Cortex of kidney (tissue), 1 donor: ENCODE measurements at places on chromosomes 2 and 18.

- no peak for DNase-seq
Measured at GRCh38 chr2:9843229-9844035, at the start of gene TAF1B. Gene TAF1B, plus strand, starts transcription at chr2:9843474. Its CDS starts 68 bp downstream, at chr2:9843542.

GRCh38 chr2:102069311-102069974, 73.1 kb upstream of the IL1R1 start:
- DNase-seq = no peak

GRCh38 chr2:142415461-142415860, 284.6 kb upstream of the LRP1B start:
- DNase-seq = no peak

DNA sequence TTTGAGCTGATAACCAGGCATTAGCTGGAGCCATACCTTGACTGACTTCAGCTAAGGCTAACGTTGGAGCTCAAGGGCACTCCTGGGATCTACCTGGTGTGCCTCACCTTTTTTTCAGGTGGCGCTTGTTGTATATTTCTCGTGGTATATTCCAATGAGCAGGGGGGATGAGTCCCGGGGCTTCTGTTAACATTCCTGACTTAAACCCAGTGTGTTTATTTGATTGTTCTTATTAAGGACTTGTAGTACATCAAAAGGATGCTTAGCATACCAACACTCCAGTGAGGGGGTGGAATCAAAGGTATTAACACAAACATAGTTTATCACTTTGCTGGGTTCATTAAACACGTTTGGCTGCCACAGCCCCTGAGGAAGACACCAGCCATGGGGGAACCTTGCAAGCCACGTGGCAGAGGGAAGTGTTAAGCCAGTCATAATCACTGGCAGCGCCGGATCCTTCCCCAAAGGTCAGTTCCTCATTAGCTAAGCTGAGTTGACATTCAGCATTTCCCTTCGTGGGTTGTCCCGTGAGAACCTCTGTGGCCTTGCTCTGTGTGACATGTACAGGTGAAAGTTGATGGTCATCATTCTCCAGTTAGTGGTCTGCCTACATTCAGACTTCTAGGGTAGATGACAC, 119.5 kb upstream of the MCFD2 start:
- no peak for DNase-seq

DNA sequence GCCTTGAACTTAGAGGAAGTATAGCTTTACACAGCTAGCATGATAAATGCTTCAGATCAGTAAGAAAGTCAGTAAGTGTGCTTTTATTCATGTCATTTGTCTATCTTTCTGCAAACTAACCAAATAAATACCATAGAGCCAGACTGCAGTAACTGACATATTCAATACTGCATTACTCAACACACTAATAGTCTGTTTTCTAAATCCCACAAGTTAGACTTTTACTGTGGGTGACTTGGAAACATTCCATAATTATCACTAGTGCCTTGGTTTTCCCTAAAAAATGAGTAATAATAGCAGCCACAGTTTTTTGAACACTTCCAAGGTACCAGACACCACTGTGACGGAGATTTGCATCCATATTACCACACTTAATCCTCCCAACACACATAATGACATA, 33.0 kb downstream of the ACVR1 start:
- no peak for DNase-seq

DNA sequence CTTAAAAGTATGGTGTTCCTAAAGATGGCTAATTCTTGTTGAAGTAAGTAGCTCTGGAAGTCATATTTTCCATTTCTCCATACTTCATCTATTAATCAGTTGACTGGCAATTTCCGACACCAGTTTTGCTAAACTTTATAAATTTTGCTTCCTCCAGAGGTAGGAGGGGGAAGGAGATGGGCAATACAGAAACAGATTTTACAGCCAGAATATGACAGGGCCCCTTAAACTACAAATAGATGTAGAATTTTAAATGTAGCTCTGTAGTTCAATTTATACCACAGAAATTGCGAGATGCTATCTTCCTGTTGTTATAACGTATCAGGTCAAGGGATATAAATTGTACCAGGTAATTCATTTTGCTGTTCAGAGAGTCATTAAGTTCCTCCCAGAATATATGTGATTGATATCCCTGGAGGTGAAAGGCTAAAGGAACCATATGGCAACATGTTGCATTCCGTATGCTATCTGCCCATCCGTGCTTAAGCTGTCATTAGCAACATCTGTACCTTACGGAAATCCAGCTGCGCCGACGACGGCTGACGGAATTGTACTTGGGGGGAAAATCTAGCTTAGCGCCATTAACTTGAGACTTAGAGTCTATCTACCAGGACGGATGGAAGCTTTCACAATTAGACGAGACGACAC, 8.4 kb upstream of the NR4A2 start:
- DNase-seq = no peak

DNA sequence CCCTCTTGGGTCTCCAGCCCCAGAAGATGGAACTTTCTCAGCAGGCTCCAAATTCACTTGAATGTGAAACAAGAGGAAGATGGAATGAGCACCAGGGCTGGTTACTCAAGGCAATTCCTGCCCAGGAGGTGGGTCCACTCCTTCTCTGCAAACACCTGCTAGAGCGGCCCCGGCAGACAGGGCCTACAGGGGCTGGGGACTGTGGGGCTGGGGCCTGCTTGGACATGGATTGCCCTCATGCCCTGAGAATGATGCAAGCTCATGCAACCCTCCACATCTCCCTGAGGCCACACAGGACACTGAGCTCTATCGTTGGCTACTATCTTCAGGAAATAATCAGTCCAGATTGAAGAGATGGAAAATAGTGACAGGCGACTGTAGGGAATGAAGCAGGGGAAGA, 39.1 kb downstream of the TFCP2L1 start:
- no peak for DNase-seq

DNA sequence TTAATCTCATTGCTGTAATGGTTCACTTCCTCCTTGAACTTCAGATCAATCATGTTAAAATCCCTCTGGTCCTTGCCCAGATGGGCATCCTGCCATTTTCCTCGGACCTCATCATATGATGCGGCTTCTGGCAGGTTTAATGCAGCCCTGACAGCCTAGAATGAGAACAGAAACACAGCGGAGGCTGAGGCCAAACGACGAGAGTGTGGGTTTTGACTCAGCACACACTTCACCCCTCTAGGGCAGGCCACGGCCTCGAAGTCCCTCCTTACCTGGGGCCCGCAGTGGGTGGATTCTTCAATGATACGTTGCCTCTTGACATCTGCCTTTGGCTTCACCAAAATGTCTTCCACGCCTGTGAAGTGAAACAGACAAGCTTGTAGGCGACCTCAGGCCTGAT, 56.8 kb downstream of the POLR1A start:
- DNase-seq = no peak

- DNase-seq = no peak
Measured at GRCh38 chr2:224142397-224143312, 103.6 kb upstream of the SERPINE2 start.

DNA sequence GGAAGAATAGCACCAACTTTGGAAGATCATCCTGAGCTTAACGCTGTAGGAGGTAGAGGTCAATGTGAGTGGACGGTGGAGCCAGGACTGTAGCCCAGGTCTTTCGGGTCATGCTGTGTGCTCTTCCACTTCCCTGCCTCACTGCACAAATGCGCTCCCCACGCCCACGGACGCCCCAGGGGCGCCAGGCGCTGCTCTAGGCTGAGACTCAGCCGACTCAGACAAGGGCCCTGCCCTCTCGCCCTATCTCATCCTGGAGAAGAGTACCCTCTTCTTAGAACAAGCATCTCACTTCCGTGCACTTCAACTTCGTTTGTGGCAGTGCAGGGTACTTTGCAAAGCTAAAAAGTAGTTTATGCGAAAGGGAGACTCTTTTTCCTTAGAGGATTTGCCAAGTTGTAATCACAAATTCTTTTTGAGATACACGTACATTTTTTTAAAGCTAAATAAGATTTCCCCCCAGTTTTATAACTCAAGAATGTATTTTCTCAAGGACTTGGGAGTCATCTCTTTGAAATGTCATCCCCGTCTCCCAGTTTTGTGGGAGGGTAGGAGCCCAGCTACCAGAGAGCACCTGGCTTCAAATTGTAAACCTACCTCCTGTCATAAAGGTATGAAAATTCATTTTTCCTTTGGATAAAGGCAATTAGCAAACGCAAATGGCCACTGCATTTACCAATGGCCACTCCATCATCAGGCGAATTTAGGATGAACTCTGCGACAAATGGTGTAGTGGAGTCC, 1.2 kb upstream of the PRELID3A start:
- DNase-seq = no peak

GRCh38 chr18:61556862-61557261, 223.6 kb downstream of the CDH20 start:
- DNase-seq = no peak

- no peak for DNase-seq
Measured at GRCh38 chr2:154697418-154698252, 860 bp upstream of the KCNJ3 start.

GRCh38 chr18:22324191-22325131, 93.3 kb downstream of the CTAGE1 start:
- no peak for DNase-seq

- DNase-seq = no peak
Measured at GRCh38 chr2:107719836-107720235, 106.9 kb upstream of the RGPD4 start.

DNA sequence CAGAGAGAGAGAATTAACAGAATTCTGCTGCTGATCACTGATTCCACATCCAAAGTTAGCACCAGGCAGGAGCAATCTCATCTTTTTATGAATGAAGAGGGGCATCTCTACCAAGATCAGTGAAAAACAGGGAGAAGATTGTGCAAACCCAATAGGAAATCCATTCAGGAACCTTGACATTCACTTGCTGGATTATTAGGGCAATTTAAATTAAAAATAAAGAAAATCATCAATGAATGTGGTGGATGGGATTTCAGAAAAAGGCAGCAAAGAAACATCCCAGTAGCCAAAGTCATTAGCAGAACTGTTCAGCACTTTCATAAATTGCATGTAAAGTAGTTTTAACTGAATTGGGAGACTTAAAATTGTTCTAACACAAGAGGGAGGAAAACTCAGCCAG, 423.2 kb downstream of the TGIF1 start:
- no peak for DNase-seq

DNA sequence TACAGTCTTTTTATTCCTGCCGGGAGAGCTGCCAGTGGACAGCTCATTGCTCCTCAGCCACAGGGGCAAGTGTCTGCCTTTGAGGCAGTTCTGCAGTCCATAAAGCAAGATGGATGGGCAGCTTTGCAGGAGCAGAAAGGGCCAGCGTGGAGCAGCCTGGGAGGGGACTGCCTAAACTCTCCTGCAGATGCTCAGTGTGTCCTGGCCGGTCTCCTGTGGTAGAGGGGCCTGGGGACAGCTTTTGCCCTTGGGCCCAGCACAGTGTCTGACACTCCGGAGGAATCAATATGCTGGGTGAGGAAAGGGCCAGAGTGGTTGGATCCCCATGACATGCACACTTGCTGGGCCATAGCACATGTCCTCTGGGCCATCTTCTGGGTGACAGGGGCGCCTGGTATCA, 65.7 kb upstream of the DAPL1 start:
- no peak for DNase-seq

GRCh38 chr2:217631115-217631514, 371.7 kb downstream of the TNS1 start:
- no peak for DNase-seq

DNA sequence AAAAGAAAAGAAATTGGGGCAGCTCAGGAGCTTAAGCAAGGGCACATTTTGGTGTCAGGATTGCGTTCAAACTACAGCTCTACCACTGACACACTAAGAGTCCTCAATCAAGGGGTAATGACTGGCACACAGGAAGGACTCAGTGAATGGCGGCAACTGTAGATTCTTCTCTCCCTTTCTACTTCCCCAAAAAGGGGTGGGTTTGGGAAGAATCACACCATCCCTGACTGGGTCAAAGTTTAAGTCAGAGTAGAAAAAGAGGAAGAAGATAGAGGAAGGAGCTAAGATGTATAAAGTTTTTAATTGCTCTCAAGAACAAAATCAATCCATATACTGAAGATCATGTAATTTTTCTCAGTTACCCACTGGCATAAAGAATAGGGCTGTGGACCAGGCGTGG, 2.6 kb downstream of the NLRC4 start:
- no peak for DNase-seq

DNA sequence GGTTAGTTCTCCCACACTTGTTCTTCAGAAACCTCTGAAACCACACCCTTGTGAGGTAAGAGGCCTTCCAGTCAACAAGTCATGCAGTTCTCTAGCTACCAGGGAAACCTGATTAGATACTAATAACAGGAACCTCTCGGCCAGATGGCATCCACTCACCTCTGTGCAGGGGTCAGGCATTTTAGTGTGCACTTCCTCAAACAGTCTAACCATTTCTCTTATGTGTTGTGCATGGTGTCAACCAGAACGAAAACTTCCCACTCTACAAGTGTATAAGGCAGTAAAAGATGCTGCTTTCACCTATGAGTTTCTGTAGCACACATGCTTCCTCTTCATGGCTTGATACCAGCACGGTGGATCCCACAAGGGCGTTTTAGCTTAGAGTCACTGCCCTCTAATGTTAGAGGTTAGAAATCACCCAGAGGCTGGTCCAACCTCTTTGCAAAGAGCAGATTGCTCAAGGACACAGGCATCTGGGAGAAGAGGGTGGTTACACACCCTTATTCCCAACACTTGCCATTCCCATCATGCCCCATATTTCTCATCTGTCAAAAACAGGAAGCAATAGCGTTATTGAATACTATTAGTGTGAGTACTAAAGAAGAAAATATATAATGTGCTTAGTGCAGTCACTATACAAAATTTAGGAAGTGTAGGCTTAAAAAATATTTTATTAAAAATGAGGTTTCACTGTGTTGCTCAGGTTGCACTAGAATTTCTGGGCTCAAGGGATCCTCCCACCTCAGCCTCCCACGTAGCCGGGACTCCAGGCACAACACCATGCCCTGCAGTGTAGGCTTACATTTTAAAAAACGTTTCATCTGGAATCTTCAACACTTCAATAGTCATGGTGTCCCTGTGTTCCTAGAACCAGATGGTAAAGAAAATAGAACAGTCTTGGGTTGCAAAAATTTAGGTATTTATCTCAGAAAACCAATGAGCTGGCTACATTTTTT, 34.5 kb upstream of the RAB31 start:
- no peak for DNase-seq

DNA sequence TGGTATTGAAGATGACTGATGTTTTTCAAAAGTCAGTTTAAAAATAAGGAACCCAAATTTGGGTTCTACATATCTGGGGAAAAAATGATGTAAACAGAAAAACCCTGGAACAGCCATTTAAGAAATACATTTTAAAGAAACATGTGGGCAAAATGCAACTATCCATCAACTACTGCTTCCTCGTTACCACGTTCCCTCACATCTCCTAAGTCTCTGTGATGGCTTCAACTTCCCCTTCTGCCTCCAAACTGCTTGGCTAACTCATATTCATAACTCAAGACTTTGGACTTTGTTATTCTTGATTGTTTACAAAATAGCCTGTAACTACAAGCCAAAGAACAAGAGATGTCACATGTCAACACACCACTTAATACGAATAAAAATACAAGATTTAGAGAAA, 116.3 kb downstream of the DYM start:
- DNase-seq = no peak

- no peak for DNase-seq
Measured at GRCh38 chr2:64214281-64215115, 70.3 kb upstream of the PELI1 start.

- no peak for DNase-seq
Measured at GRCh38 chr18:8162802-8163201, 446.4 kb upstream of the RAB12 start.

GRCh38 chr18:56716692-56717146, 65.6 kb downstream of the WDR7 start:
- DNase-seq = no peak

- no peak for DNase-seq
Measured at GRCh38 chr2:148614322-148615049, 30.1 kb upstream of the EPC2 start.

- no peak for DNase-seq
Measured at GRCh38 chr2:38497670-38498037, 105.1 kb downstream of the HNRNPLL start.

GRCh38 chr2:68188831-68189230, 31.1 kb downstream of the PNO1 start:
- DNase-seq = no peak
